Activated CD8-positive, alpha-beta T cell treated with anti-CD3 and anti-CD28 coated beads, Interleukin-2, amount 10 ng/mL, durations not matched to agents 7 days and 5 days (primary cell): ENCODE measurements at places on chromosomes 13 and 19.
A peak's percentile ranks its signal among the peaks of the same experiment; 100 is the strongest.

GRCh38 chr13:75506018-75506417, 24.0 kb upstream of the TBC1D4 start:
- no peak for DNase-seq

DNA sequence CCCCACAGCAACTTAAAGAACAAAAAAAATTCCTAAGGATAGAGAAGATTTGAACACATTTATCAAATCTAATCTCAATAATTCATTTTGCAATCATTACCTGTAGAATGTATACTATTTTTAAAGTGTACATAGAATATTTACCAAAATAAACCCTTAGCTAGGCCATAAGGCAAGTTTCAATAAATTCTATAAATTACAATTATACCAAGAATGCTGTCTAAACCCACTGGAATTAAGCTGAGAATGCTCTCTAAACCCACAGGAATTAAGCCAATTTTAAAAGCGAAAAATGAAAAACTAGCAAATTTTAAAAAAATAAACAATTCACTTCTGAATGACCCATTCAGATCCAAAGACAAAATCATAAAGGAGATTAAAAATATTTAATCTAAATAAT, 540.4 kb upstream of the NBEA start:
- DNase-seq = no peak

GRCh38 chr19:45591004-45591637, 6.5 kb upstream of the OPA3 start:
- DNase-seq = peak; percentile 60

- no peak for DNase-seq
Measured at GRCh38 chr13:110199046-110199831, 107.7 kb downstream of the COL4A1 start.

GRCh38 chr19:47113850-47114651, 475 bp upstream of the ZC3H4 start:
- DNase-seq = no peak
